ENCODE measurements at places on chromosomes 1 and 21.
A peak's percentile ranks its signal among the peaks of the same experiment; 100 is the strongest.

GRCh38 chr1:180169640-180170195 is 15.0 kb downstream of the QSOX1 start:
- DNase-seq: no peak

- no peak for DNase-seq
Measured at GRCh38 chr1:201050515-201051277, 27.2 kb upstream of the KIF21B start.

DNA sequence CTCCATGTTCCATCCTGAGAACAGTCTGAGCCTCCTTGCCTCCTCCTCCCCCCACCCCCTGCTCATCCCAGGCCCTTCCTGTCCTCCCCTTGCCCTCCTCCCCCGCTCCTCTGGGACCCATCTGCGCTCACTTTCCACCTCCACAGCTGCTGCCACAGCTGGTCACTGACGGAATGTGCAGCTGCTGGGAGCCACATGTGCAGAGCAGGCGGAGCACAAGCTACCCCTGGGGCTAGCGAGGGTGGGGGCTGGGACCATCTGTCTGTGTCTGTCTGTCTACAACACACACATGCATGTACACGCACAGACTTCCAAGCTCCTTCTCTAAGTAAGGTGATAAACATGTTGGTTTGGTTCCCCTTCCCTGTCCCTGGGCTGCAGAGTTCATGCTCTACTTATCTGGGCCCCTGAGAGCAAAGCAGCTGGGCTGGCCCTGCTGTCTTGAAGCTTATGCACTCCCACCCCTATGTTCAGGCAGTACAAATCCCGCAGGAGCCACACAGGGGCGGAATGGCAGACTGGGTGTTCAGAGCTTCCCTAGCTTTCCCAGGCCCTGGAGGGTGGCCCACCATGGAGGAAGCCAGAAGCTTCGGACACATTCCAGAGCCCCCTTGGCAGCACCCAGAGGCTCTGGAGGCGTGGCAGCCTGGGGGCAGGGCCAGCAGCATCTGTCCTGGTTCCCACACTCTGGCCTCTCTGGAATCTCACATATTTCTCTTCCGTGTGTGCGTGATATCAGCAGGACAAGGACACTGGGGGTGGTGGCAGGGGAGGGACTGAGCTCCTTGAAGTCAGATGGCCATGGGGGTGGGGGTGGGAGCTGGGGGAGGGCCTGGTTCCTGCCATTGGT is 7.0 kb upstream of the HEYL start:
- DNase-seq: no peak

- no peak for DNase-seq
Measured at GRCh38 chr21:35587841-35588380, 472.4 kb downstream of the SETD4 start.

DNA sequence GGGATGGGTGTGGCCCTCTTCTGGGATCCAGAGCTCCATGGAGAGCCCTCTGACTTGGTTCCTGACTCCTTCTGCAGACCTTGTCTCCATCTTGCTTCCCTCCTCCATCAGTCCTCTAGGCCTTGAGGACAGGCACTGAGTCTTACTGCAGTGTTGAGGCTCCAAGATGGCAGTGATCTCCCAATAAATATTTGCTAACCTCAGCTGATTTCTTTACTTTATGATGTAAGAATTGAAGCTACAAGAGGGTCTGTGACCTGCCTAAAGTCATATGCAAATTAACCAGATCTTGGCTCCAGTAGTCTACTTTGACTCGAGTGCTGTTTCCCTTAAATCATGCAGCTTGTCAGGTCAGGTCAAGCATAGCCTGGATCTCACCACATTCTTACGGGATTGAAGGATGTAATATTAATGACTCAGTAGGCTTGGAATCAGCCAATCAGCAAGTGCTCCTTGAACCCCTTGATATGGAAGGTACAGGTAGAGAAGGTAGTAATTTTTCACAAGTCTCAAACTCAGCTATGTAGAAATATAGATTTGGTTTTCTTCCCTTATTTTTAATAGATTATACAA is 93.0 kb downstream of the CLIC6 start:
- no peak for DNase-seq

DNA sequence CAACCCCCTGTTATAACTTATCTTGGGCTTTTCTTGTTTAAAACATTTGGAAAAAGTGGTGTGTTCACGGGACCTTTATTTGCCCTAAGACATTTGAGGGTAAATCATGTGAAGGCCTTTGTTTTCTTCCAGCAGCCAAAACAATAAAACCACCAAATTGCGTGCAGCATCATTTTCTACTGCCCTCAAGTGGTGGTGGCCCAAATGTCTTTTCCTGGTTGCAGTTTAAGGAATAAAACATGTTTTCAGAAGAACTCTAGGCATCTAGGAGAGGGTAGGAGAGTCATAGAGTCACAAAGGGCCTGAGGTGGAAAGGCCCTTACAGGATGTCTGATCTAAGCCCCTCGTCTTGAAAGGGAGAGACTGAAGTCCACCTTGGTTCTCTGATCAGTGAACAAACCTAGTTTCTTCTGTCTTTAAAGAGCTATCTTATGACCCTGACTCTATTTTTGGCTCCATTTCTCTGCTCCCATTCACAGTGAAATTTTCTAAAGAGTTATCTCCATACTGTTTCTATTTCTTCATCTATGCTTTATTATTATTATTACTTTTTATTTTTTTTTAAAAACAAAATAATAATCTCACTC is 16.0 kb upstream of the EPS15 start:
- DNase-seq: peak; percentile 48

Data from T-cell (primary cell).